NCI-H2171 treated with DMSO at 0.1 percent for 48 hours (cell line): ENCODE measurements at places on chromosomes 3 and 15.

DNA sequence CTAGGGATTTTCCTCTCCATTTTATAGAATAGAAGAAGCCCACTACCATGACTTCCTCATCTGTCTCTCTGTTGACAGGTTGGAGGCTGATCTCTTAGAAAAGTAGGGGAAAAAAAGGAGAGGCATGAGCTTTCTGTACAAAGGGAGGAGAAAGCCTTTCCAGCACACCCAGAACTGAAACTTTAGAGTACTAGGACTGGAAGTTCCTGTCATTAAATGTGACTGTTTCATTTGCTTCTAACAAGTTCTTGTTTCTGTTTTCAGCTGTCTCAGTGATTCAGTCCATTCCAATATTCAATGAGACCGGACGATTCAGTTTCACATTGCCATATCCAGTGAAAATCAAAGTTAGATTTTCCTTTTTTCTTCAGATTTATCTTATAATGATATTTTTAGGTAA, 39.0 kb downstream of the INTS14 start:
- DNase-seq: no peak

DNA sequence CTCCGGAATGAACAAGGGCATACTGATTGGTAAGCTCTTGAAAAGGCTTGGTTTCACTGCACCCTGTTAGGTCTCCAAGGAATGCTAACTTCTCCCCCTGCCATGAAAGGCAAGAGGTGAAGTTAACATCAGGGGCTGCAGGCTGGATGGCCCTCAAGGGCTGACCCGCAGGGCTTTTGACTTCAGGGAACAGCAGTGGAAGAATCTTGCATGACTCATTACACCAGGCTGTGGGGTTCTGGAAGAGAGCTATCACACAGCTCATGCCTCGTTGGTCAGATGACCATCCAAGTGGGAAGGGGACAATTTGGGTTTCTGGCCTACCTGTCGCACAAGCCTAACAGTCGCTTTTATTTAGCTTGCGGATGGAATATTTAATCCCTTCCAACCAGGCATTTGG, 23.6 kb upstream of the ATG7 start:
- DNase-seq: no peak

GRCh38 chr3:186097663-186098451, 11.0 kb downstream of the ETV5 start:
- DNase-seq: peak; percentile 97

DNA sequence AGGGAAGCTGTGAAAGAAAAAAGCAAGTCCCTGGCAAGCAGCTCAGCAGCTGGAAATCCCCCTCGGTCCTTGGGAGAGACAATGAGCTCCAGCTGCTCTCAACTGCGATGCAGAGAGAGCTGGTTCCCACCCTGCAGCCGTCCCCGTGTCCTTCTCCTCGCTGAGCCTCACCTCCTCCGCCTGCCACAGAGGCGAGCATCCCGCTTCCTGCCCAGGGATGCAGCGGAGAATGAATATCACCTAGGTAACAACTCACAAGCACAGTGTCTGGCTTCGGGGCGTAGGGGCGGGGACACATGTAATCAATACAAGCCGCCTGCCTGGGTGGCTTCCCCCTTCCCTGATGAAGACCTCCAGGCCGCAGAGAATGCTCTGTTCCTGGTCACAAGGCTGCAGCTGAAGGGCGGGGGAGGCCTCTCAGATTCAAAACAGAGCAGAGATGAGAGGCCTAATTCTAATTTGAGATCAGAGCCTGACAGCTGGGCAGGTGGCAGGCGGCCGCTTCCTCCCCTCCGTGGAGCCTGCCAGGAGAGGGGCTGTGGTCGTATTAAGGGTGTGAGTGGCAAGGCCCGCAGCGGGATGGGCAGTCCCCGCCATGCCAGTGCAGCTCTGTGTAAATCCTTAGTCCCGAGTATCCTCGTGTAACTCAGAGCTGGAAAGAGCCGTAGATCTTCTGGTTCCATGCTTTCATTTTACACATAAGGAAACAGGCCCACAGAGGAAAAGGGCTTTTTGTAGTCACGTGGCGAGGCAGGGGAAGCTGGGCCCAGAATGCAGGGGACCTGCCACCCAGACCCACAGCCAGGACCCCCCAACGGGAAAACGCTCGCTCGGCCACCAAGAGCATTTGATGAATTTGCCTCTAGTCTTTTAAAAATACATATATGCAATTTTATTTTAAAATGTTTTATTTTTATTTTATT, 24.3 kb downstream of the ZDHHC19 start:
- DNase-seq: peak; percentile 75

- no peak for DNase-seq
Observed at GRCh38 chr3:179732661-179733348, 80.0 kb downstream of the USP13 start.

GRCh38 chr15:40335938-40336743, 4.6 kb downstream of the CCDC9B start:
- peak; percentile 97 for DNase-seq
